ENCODE measurements at places on chromosomes 6 and 20.

DNA sequence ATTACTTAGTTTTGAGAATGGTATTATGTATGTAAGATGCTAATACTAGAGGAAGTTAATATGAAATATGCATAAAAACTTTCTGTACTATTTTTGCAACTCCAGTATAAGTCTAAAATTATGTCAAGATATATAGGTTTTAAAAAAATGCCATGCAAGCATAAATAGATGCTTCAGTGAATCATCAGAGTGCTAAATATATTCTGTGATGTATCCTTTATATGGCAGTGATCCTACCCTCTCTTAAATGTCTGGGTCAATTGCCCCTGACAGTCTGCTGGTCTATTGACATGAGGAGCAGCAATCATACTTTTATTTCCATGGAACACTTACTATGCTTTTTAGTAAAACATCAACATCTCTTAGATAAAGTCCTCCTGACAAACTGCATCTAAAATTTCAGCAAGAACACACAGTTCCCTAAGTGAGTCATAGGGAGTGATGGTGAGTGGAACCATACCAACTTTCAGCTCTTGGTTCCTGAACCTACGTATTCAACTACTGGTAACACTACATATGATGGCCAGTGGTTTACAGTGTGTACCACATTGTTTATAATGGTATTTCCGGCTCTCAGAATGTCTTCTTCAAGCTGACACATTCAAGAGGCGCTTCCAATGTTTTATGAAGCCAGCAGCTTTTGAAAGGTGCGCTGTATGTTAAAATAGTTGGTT is 928.7 kb upstream of the GJE1 start:
- no peak for DNase-seq

DNA sequence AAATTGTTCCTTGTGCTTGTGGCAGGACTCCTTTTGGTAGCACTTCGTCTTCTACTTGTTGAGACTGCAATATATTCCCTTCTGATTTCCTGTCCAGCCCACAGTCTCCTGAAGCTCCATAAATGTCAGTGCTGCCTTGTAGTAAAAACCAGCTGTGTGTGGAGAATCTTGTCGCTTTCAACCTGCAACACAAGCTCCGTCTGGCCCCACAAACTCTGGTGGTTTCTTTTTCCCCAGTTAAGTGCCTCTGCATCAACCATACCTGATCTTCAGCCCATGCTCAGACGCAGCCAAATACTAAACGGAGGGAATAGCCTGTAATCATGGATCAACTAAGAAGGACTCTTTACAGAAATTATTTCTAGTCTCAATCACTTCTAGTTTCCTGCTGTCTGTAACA is 1133.3 kb upstream of the ADGRB3 start:
- no peak for DNase-seq

- no peak for DNase-seq
Measured at GRCh38 chr20:46764068-46764467, 54.6 kb downstream of the SLC2A10 start.

DNA sequence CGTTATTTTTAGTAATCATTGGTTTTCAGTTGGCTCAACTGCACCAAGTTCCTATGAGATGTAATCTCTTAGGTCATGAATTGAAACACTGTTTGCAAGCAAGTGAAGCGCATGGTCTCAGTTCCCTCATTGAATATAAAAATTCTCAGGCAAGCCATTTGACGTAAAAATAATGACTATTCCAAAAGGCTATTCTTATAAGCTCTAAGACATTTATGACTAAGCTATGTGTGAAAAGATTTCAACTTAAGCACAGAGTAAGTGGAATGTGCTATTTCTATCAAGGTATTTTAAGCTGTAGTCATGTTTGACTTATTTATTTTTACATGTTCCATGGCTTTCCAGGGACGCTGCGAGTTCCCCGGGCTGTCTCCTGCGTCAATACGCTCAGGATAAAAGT is 248.5 kb downstream of the THBS2 start:
- no peak for DNase-seq

- DNase-seq: peak; percentile 4
Measured at GRCh38 chr6:126112171-126112632, 125.9 kb downstream of the TRMT11 start.

GRCh38 chr6:151822252-151823111 is 15.0 kb downstream of the ESR1 start:
- DNase-seq: no peak

DNA sequence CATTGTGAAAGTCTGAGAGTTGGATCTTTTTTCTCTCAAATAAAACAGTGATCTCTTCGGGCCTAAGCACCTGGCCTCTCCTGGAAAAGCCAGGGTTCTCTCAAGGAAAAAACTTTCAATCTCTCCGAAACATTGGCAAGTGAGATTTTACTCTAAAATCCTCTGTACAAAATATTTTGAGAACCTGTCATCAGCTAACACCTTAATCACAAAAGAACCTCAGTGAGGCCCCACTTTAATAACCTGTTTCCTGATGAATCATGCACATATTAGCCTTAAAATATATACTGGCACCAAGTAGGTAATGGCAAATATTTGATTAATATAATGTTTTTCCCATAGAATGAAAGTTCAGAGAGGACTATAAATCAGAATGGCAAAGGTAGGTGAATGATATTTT is 177.9 kb downstream of the FRK start:
- DNase-seq: no peak

DNA sequence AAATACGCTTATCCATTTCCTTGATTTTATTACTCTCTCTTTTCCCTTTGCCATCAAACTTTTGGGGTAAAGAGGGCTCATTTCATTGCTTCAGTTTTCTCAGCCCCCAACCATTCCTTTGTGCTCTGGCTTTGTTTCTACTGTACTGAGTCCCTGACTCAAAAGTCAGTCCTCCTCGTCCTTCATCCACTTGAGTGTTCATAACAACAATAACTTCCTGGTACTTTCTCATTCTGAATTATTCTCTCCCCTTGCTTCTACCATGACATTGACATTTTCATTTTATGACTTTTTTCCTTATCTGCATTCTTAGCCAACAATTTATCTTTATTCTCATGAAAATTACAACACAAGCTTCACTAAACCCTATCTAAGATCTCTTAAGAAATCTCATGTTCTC is 911 bp downstream of the ENPP3 start:
- no peak for DNase-seq

GRCh38 chr6:45727228-45727627 is 288.4 kb downstream of the CLIC5 start:
- DNase-seq: no peak

DNA sequence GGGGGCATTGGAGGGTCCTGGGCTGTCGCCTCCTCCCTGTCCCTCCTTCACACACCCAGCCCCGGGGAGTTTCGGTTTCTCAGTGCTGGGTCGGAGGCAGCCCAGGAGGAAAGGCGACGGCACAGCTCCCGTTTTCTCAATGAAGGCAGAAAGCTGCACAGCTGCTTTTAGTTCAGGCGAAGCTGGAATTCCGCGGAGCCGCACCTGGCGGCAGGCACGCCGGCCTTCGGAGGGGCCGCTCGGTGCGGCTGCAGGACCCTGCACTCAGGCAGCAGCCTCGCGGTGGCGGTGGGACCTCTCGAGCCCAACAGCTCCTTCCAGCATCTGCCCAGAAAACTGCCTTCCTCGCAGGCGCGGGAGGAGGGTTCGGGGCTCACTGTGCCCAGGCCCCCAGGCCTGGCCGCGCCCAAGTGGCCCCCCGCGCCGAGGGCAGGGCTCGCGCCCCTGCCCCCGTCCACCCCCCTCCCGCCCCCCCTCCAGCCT is 4.6 kb downstream of the FOXQ1 start:
- DNase-seq: no peak

- no peak for DNase-seq
Measured at GRCh38 chr20:8094850-8095249, 37.2 kb upstream of the PLCB1 start.

- DNase-seq: no peak
Measured at GRCh38 chr20:59667131-59667530, 62.8 kb downstream of the PHACTR3 start.

- no peak for DNase-seq
Measured at GRCh38 chr6:111959766-111960165, 86.5 kb upstream of the FYN start.

DNA sequence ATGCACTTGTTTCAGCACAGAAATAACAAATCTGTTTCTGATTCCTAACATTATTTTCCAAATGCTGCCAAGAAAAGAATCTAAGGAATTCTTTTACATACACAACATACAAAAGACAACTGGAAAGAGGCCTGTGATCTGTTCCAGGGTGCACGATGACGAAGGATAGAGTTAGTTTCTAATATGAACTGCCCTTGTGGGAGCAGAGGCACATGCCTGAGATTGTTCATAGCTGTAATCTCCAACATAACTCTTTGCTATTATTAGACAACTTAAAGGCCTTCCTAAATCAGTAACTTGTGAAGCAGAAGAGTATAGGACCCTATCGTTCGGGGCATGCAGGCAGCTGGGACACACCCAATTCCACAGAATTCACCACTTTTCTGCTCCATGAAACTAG is 41.2 kb upstream of the NHSL1 start:
- DNase-seq: no peak
